Neural crest cell (in vitro differentiated cells): ENCODE measurements at places on chromosomes 3 and 15.

GRCh38 chr3:150721285-150722130 is 17.8 kb upstream of the ERICH6 start:
- no peak for DNase-seq
- no peak overlapping the region for H3K27ac ChIP-seq
- H3K36me3 ChIP-seq, result no peaks in the 10 kb centered on the region
- H3K27me3 ChIP-seq, result no peaks in the 10 kb centered on the region
- H3K4me3 ChIP-seq, result no peak overlapping the region

DNA sequence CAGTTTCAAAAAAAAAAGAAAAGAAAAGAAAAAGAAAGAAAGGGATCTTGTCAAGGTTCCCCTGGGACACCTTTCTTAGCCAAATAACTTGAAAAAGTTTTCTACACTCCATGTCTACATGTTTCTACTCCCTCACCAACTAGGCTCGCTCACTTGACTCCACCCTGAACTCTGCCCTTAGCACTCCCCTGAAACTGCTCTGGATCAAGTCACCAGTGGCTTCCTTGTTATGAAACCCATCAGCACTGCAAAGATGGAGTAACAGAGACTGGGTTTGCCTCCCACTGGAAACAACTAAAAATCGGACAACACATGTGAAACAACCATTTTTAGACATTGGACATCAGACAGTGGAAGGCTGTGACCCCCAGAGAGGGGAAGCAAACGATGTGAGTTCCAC is 36.8 kb downstream of the TMEM40 start:
- H3K27ac ChIP-seq, result peak overlapping the region; percentile 28
- no peak for DNase-seq
- no peaks in the 10 kb centered on the region for H3K27me3 ChIP-seq
- H3K36me3 ChIP-seq, result no peaks in the 10 kb centered on the region

DNA sequence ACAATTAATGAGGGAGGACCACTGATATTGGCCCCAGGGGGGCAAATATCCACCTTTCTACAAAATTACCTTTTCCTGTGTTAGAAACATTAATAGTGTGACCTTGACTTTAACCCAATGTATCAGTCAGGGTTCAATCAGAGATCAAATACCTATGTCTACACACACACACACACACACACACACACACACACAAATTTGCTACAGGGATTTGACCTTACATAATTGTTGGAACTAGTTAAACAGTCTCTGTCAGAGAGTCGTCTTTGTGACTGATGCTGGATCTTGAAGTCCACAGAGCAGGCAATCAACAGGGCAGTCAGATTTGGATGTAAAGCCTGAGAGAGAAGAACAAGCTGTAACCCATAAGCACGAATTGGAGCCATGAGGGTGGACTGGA is 32.5 kb downstream of the TM4SF4 start:
- no peak for DNase-seq
- H3K36me3 ChIP-seq, result no peaks in the 10 kb centered on the region
- peaks cover 4% of the 10 kb centered on the region for H3K4me1 ChIP-seq
- H3K27me3 ChIP-seq, result no peaks in the 10 kb centered on the region
- no peak overlapping the region for H3K27ac ChIP-seq

DNA sequence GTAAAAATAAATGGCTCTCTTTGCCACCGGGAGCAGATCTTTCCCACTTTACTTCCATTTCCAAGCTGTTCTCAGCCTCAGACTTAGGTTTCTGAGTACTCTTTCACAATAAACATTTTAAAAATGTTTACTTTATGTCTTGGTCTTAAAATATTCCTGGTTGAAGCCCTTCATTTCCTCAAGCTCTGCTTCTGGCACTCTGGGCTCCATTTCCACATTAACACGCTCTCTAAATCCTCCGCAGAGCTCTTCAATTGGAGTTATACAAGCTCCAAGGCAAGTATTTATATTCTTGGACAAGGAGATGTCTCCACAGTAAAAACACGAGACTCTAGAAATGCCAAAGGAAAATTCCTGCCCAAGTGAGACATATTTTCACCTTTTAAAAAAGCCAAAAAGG is 169.3 kb downstream of the GREM1 start:
- peaks cover 3% of the 10 kb centered on the region for H3K36me3 ChIP-seq
- peaks cover 15% of the 10 kb centered on the region for H3K4me1 ChIP-seq
- DNase-seq, result no peak
- no peak overlapping the region for H3K27ac ChIP-seq

DNA sequence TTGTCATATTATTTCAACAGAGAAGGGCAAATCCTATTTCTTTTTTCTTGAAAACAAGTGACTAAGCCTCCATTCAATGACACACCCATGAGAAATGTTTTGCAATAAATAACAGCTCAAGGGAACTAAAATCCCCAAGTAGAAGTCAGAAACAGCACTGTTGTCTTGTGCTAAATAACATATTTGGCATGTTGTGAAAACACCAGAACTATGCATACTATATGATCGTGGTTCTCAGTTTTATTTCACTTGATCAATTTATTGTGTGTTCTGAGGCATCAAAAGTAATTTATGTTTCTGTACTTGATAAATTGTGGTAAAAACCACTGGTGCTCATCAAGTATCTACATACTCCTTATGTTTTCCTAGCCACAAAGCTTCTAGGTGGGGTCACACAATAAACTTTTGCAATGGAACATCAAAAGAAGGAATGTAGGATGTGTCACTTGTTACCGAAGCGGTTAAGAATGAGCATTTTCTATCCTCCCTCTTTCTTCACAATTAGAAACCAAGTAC is 691.7 kb upstream of the CBLB start:
- H3K27ac ChIP-seq, result no peak overlapping the region
- no peak for DNase-seq
- no peak overlapping the region for H3K4me3 ChIP-seq
- H3K27me3 ChIP-seq, result no peaks in the 10 kb centered on the region
- no peaks in the 10 kb centered on the region for H3K4me1 ChIP-seq
- H3K36me3 ChIP-seq, result no peaks in the 10 kb centered on the region

GRCh38 chr3:32862936-32863487 is 45.2 kb downstream of the TRIM71 start:
- no peak overlapping the region for H3K27ac ChIP-seq
- peaks cover 88% of the 10 kb centered on the region for H3K4me1 ChIP-seq
- H3K4me3 ChIP-seq, result peak overlapping the region; percentile 32
- H3K36me3 ChIP-seq, result no peaks in the 10 kb centered on the region
- no peak for DNase-seq

DNA sequence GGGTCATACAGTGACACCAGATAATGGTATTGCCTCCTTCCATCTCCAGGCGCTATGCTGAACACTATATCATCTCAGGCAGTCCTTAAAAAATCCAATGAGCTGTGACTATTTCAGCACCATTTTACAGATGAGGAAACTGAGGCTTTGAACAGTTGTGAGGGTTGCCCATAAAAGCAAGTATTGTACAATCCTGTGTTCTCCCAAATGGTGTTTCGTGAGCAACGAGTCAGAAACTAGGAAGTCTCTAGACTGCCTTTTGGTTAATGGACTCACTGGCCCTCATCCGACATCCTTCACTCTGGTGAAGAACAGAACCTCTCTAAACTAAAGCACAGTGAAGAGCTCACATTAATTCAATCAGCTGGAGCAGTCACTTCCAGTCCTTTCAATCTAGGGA is 61.8 kb downstream of the ATP8B4 start:
- no peaks in the 10 kb centered on the region for H3K4me1 ChIP-seq
- no peak overlapping the region for H3K4me3 ChIP-seq
- no peaks in the 10 kb centered on the region for H3K36me3 ChIP-seq
- DNase-seq, result no peak
- no peaks in the 10 kb centered on the region for H3K27me3 ChIP-seq
- H3K27ac ChIP-seq, result no peak overlapping the region

GRCh38 chr15:98202256-98202655 is 241.8 kb downstream of the ARRDC4 start:
- H3K4me1 ChIP-seq, result no peaks in the 10 kb centered on the region
- H3K36me3 ChIP-seq, result no peaks in the 10 kb centered on the region
- no peak overlapping the region for H3K4me3 ChIP-seq
- no peak for DNase-seq
- H3K27ac ChIP-seq, result no peak overlapping the region
- H3K27me3 ChIP-seq, result no peaks in the 10 kb centered on the region

- H3K27ac ChIP-seq, result peak overlapping the region; percentile 95
- H3K4me3 ChIP-seq, result no peak overlapping the region
- H3K4me1 ChIP-seq, result peaks cover 45% of the 10 kb centered on the region
- no peak for DNase-seq
- peaks cover 3% of the 10 kb centered on the region for H3K36me3 ChIP-seq
Observed at GRCh38 chr3:64187065-64187959, 38.0 kb downstream of the PRICKLE2 start.

DNA sequence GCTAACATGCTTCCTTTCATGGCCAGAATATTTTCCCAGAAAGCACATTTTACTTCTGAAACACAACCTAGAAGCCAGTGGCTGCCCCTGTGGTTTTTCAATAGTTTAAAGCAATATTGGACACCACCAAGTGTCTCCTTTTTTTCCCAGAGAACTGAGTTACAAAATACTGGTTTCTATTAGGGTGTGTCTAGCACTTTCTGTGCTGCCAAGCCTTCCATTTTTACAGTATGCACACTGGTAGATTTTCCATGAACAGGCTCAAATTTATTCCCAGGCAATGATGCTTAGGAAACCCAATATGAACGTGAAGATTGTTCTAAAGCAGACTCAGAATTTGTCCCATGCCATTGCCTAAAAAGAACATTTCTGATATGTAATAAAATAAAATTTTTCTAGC is 7.2 kb downstream of the TNFAIP8L3 start:
- H3K27ac ChIP-seq, result no peak overlapping the region
- no peak overlapping the region for H3K4me3 ChIP-seq
- no peak for DNase-seq
- no peaks in the 10 kb centered on the region for H3K36me3 ChIP-seq
- peaks cover 38% of the 10 kb centered on the region for H3K27me3 ChIP-seq

GRCh38 chr3:103057487-103057886 is 622.7 kb downstream of the ZPLD1 start:
- H3K4me1 ChIP-seq, result no peaks in the 10 kb centered on the region
- no peak for DNase-seq
- H3K27ac ChIP-seq, result no peak overlapping the region
- no peaks in the 10 kb centered on the region for H3K27me3 ChIP-seq
- no peaks in the 10 kb centered on the region for H3K36me3 ChIP-seq
- no peak overlapping the region for H3K4me3 ChIP-seq

- peaks cover 9% of the 10 kb centered on the region for H3K27me3 ChIP-seq
- no peak overlapping the region for H3K27ac ChIP-seq
- no peaks in the 10 kb centered on the region for H3K36me3 ChIP-seq
Observed at GRCh38 chr3:38590521-38590920, 59.0 kb downstream of the SCN5A start.

GRCh38 chr15:75198560-75199356 is 2.9 kb upstream of the C15orf39 start:
- peaks cover 23% of the 10 kb centered on the region for H3K27me3 ChIP-seq
- DNase-seq, result no peak
- H3K4me1 ChIP-seq, result peaks cover 25% of the 10 kb centered on the region
- H3K36me3 ChIP-seq, result no peaks in the 10 kb centered on the region

- H3K4me3 ChIP-seq, result no peak overlapping the region
- no peaks in the 10 kb centered on the region for H3K27me3 ChIP-seq
- H3K4me1 ChIP-seq, result peaks cover 34% of the 10 kb centered on the region
- DNase-seq, result no peak
- H3K27ac ChIP-seq, result no peak overlapping the region
Observed at GRCh38 chr3:37501571-37502313, 327.4 kb upstream of the LRRFIP2 start.

GRCh38 chr3:82128271-82128670 is 366.8 kb upstream of the GBE1 start:
- no peak overlapping the region for H3K27ac ChIP-seq
- H3K36me3 ChIP-seq, result no peaks in the 10 kb centered on the region
- DNase-seq, result no peak
- no peaks in the 10 kb centered on the region for H3K27me3 ChIP-seq
- no peaks in the 10 kb centered on the region for H3K4me1 ChIP-seq
- H3K4me3 ChIP-seq, result no peak overlapping the region

- H3K27ac ChIP-seq, result no peak overlapping the region
- H3K4me3 ChIP-seq, result no peak overlapping the region
- peaks cover 6% of the 10 kb centered on the region for H3K36me3 ChIP-seq
- peaks cover 20% of the 10 kb centered on the region for H3K4me1 ChIP-seq
Observed at GRCh38 chr15:85540085-85540797, 159.8 kb downstream of the AKAP13 start.

- no peaks in the 10 kb centered on the region for H3K36me3 ChIP-seq
- DNase-seq, result no peak
- no peaks in the 10 kb centered on the region for H3K4me1 ChIP-seq
- no peak overlapping the region for H3K4me3 ChIP-seq
Observed at GRCh38 chr3:148896062-148896461, 31.0 kb downstream of the CPA3 start.

GRCh38 chr3:11995120-11995519 is 9.1 kb upstream of the SYN2 start:
- DNase-seq, result no peak
- no peak overlapping the region for H3K27ac ChIP-seq
- no peak overlapping the region for H3K4me3 ChIP-seq
- no peaks in the 10 kb centered on the region for H3K4me1 ChIP-seq
- H3K36me3 ChIP-seq, result no peaks in the 10 kb centered on the region

DNA sequence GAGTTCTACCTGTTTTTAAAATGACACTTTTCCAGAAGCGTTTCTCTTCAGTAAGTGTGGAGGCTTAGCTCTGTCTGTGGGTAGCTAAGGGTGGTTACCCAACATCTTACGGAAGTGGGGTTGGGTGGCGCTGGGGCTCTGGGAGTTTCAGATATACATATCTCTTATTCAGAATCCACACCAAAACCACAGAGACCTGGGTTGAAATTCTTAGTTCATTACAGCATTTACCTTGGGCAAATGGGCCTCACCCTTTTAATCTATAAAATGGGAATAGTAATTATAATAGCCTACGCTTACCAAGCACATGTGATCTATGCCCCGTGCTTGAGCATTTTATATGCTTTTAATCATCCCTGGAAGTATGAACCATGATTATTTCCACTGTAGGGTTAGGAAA is 9.4 kb downstream of the PTPRG start:
- H3K27me3 ChIP-seq, result no peaks in the 10 kb centered on the region
- H3K4me3 ChIP-seq, result no peak overlapping the region
- peaks cover 2% of the 10 kb centered on the region for H3K4me1 ChIP-seq
- H3K36me3 ChIP-seq, result peaks cover 5% of the 10 kb centered on the region

- no peak for DNase-seq
- no peak overlapping the region for H3K27ac ChIP-seq
Observed at GRCh38 chr3:54875596-54876268, 52.1 kb downstream of the LRTM1 start.

DNA sequence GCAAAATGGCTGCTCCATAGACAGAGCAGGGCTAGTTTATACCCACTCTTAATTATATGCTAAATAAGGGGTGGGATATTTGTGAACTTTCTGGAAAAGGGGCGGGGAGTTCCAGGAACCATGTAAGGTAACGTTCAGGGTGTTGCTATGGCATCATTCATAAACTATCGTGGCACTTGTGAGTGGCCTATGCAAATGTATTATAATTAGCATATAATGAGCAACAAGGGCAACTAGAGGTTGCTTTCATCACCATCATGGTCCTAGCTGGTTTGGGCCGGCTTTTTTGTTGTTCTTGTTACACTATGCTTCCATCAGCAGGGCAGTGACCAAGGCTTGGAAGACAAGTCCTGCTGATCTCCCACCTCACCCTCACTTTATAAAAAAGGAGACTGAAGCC is 43.2 kb upstream of the FGD5 start:
- no peak overlapping the region for H3K4me3 ChIP-seq
- no peak for DNase-seq
- no peaks in the 10 kb centered on the region for H3K36me3 ChIP-seq
- peak overlapping the region; percentile 2 for H3K27ac ChIP-seq

- no peak overlapping the region for H3K4me3 ChIP-seq
- DNase-seq, result no peak
- no peak overlapping the region for H3K27ac ChIP-seq
- no peaks in the 10 kb centered on the region for H3K36me3 ChIP-seq
- no peaks in the 10 kb centered on the region for H3K27me3 ChIP-seq
- peaks cover 12% of the 10 kb centered on the region for H3K4me1 ChIP-seq
Observed at GRCh38 chr15:69562564-69562963, 109.9 kb downstream of the RPLP1 start.
